ENCODE measurements at places on chromosomes 3 and 15.

- DNase-seq: no peak
Measured at GRCh38 chr3:12679468-12679867, 15.6 kb upstream of the RAF1 start.

- DNase-seq: no peak
Measured at GRCh38 chr15:83694536-83694935, 40.6 kb downstream of the ADAMTSL3 start.

GRCh38 chr3:56980798-56981390 is 79.6 kb upstream of the SPATA12 start:
- no peak for DNase-seq

GRCh38 chr3:114128826-114129225 is 50.0 kb downstream of the DRD3 start:
- no peak for DNase-seq

DNA sequence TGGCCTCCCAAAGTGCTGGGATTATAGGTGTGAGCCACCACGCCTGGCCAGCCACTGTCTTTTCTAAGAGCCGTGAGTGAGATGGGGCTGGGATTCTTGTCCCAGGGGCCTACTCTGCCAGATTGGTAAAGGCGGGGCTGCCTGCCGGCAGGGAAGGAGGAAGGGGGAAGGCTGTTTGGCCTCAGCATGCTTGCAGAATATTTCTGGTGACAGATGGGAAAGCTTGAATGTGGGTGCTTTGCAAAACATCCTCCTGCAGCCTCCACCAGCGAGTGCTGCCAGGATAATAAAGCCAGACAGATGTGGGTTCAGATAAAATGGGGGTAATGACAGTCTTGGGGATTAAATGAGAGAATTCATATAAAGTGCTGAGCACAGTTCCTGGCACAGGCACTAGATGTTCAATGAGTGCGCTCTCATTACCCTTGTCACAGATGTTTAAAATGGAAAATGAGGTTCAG is 19.8 kb upstream of the ACOX2 start:
- no peak for DNase-seq

DNA sequence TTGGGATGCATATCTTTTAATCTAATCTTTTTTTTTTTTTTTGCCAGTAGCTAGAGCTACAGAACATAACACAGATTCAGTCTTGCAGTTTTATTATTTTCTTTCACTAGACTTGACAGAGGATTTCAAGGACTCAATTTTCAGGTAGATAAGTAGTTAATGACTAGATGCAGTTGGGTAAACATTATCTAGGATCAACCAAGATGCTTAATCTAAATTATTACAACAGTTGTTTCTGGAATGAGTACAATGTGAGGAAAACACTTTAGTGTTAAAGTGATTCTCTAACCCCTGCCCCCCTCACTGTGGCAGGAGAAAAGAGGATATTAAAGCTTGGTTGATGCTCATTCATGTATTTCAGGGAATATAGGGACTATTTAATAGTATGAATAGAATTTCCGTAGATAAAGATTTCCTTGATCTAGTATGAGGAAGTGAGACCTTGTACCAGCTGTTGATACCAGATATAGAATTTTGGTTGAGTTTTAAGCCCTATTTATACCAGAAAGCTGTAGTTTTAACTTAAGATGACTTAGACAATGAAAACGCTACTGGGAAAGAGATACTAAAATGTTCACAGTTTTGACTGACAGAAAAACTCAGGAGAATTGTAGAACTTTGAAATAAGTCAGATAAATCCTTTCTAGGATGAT is 389.0 kb upstream of the C2CD4B start:
- DNase-seq: no peak

GRCh38 chr3:81485444-81485865 is 276.0 kb downstream of the GBE1 start:
- peak; percentile 4 for DNase-seq

GRCh38 chr3:173770796-173771573 is 373.4 kb downstream of the NLGN1 start:
- DNase-seq: no peak

DNA sequence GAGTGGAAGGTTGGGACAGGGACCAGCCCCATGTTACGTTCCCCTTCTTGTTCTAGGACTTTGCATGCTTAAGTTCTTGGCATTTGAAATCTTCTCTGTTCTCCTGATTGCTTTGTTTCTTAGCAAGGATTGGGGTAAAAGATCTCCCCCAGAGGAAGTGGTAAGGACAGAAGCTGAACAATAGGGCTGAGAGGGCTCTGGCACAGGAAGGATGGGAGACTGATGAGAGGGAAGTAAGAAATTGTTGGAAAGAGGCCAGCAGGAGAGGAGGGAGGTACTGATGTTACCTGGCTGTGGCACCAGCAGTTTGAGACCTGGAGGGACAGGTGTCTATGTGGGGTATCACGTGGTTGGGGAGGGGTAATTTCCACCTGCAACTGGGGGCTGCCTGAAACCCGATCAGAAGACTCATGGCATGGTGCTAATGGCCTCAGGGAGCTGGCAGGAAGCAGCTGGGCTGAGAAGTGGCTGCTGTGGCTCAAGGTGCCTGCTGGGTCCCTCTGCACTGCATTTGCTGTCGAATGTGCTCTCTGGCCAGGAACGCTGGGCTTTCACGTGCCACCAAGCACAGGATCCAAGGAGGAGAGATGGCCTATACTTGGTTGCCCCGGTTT is 108.4 kb downstream of the LSM3 start:
- DNase-seq: no peak

DNA sequence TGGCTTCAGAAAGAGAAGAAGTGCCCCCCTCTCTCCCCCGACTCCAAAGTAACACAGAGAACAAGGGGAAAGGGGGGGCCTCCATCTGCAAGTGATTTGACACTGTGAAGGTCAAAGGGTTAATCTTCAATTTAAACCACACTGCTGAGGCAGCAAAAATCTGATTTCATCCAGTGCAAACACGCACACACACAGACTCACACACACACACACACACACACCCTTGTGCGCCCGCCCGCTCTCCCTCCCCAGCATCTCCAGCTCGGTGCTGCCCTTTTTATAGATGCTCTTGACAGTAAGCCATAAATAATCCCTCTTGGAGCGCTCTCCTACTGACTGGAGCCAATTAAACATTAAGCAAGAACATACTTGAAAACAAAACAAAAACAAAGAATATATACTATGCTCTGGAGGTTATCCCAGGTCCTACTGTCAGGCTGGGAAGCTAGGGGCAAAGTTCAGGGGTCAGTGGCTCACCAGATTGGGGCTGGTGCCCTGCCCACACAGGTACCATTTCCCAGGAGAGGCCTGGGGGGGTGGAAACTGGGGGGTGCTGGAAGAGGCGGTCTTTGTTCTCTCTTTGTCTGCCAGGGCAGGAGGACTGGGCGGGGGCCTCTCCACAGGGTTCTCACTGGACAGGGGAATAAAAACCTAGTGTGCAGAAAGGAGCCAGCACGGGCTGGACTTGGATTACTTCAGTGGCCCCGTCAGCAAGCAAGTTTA is 16.3 kb downstream of the BMF start:
- no peak for DNase-seq

GRCh38 chr3:12829886-12830784 is 11.2 kb downstream of the RPL32 start:
- DNase-seq: no peak

GRCh38 chr15:83747050-83747717 is 93.3 kb downstream of the ADAMTSL3 start:
- DNase-seq: no peak

GRCh38 chr3:37991823-37992222 is 1.2 kb downstream of the VILL start:
- no peak for DNase-seq

DNA sequence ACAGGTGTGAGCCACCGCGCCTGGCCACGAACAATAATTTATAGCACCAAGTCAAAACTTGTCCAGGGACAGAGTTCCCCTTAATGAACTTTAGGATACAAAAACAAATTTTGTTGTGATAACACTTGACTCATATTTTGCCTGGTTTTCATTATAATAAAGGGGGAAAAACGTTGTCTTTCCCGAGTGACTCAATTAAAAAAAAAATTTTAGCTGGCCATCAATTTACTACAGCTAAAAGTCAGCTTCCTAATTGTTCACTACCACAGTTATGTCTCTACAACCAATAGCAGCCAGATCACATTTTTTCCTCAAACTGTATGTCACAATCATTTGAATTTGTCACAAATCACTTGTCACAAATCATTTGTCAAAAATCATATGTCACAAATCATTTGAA is 116.0 kb downstream of the P3H2 start:
- DNase-seq: no peak

- no peak for DNase-seq
Measured at GRCh38 chr3:147159141-147159540, 247.2 kb downstream of the ZIC4 start.

DNA sequence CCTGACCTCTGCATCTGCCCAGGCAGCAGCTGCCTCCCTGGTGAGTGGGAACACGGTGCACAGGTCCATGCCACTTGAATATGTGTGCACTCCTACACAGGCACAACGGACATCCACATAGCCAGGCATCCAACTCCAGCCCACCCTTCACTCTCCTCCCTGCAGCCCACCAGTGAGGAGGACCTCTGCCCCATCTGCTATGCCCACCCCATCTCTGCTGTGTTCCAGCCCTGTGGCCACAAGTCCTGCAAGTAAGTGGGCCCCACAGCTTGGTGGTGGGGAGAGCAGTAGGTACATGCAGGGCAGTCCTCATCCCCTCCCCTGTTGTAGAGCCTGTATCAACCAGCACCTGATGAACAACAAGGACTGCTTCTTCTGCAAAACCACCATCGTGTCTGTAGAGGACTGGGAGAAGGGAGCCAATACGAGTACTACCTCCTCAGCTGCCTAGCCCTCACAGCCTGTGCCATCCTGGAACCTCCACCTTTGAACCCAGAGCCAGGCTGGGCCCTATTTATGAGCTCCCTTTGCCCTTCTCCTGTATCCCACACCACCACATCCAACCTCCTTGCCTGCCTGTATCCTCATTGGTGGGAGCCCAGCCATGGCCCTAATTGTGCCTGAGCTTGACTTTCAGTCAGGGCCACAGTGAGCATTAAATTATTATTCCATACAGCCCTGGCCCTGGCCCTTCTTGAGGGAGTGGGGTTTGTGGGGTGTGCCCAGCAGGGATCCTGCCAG is 1.5 kb upstream of the AMIGO3 start:
- DNase-seq: no peak

DNA sequence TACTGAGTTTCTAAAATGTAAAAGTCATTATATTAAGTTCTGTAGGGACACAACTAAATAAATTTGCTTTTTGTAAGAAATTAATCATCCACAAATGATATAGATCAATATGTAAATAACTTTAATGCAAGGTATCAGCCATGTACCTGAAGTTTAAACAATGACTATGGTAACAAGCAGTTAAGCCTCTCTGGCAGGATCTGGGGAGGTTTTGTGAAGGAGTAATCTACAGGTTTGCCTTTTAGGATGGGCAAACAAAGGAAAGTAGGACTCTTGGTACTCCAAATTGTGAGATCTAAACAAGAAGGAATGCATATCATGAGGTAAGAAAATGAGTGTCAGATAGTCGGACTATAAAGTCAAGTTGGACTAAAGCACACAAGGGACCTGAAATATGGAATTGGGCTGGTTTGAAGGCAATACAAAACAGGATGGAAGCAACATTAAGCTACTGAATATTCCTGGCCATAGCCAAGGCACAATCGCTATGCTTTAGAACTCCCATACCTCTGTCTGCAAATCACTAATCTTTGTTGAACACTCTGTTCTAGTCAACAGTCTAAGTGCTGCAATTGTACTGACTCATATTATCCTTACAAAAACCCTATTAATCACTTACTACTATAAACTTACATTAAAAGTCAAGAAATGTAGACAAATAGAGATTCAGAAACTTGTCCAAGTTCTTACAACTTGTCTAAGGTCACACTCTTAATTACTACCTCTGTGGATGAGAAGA is 412.8 kb downstream of the DIPK2A start:
- DNase-seq: no peak

- DNase-seq: no peak
Measured at GRCh38 chr3:121483290-121483689, 62.5 kb downstream of the POLQ start.

- no peak for DNase-seq
Measured at GRCh38 chr3:11389386-11390268, 117.4 kb downstream of the ATG7 start.

- no peak for DNase-seq
Measured at GRCh38 chr15:55179141-55179540, 17.6 kb downstream of the RSL24D1 start.

- no peak for DNase-seq
Measured at GRCh38 chr3:114714957-114715460, 421.2 kb downstream of the TIGIT start.

DNA sequence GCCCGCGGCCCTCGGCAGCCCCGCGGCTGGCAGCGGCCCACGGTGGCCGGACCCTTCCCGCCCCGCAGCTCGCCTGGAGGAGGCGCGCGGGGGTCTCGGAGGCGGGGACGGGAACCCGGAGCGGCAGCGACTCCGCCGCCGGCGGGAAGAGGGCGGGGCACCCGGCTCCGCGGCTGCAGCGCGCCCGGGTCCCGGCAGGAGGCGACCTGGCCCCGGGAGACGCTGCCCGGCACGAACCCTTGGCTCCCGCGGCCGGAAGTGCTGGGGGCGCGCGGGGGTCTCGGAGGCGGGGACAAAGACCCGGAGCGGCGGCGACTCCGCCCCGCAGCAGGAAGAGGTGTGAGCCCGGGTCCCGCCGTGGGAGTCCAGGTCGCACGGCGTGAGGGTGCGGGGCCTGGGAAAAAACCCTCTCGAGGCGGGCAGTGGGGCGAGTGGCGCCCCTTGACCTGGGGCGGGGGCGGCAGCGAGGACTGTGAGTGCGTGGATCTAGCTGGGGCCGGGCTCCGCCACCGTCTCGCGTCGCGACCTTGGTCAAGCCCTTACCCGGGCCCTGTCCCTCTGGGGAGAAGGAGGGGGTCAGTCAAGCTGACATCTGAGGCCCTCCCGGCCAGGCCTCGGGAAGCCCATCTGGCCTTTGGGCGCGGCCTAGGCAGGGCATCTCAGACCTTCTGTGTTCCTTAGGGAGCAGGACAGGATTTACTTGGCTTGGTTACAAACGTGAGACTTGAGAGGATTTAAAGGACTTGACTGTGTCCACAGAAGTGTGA is at the start of gene CIB2:
TSS of gene CIB2 (minus strand) at position 151 of the 767 bp plus-strand sequence. CDS start 230 bp downstream, outside the sequence.
- peak; percentile 36 for DNase-seq

DNA sequence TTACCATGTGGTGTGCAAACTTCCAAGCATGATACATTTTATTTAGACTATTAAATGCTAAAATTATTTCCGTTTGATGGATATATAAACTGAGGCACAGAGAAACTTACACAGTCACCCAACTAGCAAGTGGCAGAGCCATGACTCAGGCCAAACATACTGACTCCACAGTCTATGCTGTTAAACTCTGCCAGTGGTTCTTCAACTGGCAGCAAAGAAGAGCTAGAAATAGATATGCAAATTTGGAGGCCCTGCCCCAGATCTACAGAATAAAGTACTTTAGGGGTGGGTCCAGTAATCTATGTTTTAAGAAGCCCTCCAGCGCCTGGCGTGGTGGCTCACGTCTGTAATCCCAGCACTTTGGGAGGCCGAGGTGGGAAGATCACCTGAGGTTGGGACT is 400.0 kb downstream of the FOXP1 start:
- no peak for DNase-seq

- DNase-seq: no peak
Measured at GRCh38 chr15:32763295-32763694, 45.5 kb downstream of the GREM1 start.

DNA sequence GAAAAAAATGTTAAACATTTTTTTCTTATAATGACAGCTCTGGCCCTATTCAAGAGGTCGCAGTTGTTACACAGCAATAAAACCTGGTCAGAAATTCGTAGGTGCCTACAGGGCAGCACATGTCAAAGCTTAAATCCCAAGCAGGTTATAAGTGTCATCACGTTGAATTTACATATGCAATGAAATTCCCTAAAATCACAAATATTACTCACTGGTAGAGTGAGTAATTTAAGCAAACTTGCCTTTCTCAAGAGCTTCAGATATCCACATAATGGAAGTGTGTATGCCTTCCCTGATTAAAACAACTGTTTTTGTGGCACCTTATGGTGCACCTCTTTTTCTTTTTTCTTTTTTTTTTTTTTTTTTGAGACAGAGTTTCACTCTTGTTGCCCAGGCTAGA is 90.7 kb upstream of the FNDC3B start:
- no peak for DNase-seq

Measured in putamen (tissue), 1 donor.